ENCODE measurements at places on chromosomes 13 and 19.

- DNase-seq: no peak
Observed at GRCh38 chr19:17406046-17406886, 836 bp upstream of the BST2 start.

DNA sequence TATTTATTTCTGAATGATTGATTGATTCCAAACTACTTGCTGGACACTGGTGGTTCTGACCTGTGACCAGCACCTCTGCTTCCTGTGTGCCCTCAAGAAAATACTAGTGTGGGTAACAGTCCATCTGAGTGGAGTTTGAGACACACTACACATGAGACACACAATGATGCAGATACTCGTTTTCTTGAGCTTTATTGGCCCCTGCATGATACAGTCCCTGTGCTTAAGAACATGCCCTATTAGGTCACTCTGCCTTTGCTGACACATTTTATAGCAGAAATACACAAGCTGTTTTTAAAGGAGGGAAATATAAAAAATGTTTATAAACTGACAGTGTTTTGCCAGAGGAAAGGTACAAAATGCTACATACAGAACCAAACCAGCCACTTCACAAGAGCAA is 126.9 kb downstream of the STK24 start:
- no peak for DNase-seq

- DNase-seq: no peak
Observed at GRCh38 chr13:51995677-51996551, 15.3 kb downstream of the ATP7B start.

DNA sequence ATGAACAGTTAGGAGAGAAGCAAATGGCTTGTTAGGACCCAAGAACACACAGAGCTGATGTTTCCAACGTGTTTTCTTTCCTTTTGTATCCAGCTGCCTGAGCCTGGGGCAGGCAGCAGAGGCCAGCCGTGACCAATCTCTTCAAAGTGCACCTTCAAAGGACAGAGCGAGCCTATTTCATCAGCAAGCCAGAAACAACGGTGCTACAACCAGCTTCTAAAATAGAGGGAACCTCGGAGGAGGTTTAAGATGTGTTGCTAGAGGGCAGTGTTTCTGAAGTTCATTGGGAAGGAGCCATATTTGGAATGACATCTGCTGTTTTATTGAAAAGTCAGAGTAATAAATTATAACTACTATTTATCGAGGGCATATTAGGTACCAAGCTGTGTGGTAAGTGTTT is 56.2 kb upstream of the RFC3 start:
- DNase-seq: no peak

GRCh38 chr19:11652492-11652891 is 55.2 kb downstream of the ZNF627 start:
- DNase-seq: no peak

GRCh38 chr13:57137585-57137984 is 3.1 kb upstream of the PRR20A start:
- no peak for DNase-seq

DNA sequence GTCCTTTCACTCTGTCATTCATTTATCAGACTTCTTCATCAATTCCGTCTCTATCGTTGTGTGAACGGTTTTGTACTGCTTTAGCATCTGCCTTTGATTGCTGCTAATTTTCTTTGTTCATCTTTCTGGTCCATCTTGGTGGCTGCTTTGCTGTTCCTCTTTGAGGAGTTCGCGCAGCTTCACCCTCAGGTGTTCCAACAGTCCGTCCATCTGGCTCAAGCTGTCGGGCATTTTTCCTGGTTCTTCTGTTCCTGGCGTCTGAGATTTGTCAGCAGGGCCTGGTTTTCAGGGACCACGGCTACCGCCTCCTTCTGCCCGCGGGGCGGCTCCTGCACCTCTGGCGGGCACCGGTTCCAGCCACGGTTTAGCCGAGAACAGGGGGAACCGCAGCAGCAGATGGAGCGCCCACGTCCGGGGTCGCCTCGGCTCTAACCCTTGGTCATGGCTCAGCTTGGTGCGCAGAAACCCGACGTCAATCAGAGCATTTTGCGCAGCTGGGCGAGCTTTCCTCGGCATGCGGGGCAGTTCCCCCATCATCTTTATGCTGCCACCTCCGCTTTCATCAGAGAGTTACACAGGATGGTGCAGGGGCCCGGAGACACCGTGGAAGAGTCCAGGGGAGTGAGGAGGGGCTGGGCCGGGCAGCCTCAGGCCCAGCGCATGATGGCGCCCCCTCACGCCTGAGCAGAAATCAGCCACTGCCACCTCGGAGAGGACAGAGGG is 89.5 kb downstream of the ZNF100 start:
- DNase-seq: no peak

GRCh38 chr13:96984051-96984508 is 10.2 kb downstream of the OXGR1 start:
- no peak for DNase-seq

GRCh38 chr13:92717857-92718256 is 508.8 kb upstream of the GPC6 start:
- no peak for DNase-seq

DNA sequence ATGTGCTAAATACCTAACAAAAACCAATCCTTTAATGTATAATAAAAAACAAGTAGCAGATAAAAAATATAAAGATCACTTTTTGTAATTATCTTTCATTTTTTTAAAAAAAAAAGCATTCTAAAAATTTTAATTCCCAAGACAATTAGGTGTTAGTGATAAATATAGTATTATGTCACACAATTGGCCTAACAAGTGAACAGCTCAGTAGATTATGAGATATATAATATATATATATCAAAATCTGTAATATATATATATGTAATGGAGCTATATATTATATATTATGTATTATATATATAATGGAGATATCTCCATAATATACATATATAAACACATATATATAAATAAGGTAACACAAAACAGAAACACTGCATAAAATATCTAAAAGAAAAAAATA is 1531.1 kb upstream of the MIR17HG start:
- DNase-seq: no peak

DNA sequence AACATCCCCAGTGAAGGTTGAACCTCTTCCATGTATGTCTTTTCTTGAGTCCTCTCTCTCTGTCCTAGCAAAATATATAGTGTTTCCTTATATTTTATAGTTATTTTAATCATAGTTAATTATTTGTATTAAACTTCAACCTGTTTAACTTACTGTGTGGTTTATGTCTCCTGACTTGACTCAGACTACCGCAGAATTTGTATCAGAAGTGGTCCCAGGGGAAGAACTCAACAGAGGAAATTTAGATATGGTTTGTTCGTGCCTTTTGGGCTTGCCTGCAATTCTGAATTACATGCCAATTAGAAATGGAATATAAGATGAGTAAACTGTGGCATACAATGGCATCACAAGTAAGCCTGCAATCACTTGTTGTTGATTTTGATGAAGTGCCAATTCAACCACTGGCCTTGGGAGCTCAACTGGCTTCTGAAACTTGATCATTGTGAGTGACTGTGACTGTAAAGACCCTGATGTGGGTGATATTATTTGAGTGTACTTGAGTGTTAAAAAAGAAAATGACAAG is 1459.5 kb upstream of the PCDH20 start:
- no peak for DNase-seq

DNA sequence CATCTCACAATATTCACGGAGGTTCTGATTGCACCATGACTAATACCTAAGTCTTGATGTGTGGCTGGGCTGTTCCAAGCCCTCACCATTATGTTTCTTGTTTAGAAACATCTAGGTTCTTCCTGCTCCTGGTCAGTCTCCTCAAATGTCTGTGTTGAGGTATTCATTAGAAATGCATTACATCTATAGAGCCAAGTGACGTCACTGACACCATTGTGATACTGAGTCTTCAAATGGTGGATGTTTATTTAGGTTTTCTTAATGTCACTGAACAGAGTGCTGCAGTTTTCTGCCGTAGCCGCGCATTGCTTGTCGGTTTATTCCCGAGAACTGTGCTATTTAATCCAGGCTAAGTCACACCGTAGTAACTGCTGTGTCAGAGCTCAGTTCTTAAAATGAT is 142.4 kb upstream of the SPACA7 start:
- DNase-seq: no peak

GRCh38 chr13:44409595-44409994 is 36.0 kb downstream of the SERP2 start:
- DNase-seq: no peak

GRCh38 chr19:18594824-18595373 is 6.3 kb downstream of the REX1BD start:
- DNase-seq: no peak

DNA sequence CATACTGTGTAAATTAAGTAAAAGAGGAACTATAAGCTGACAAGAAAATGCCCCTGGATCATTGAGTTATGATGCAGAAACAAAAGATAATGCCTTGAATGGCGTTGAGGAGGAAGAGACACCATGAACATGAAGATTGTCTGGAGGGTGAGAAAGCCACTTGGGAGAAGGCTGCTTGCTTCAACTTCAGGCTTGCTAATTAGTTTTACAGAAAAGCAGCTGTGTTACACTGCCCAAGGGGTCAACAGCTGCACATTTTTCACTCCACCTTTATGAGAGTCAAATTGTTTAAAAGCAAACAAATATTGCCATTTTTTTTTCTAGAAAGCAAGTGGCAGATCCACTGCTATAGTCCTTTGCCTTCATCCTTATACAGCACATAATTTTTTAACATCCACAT is 35.5 kb upstream of the KLF12 start:
- no peak for DNase-seq

GRCh38 chr13:101144808-101145419 is 271.4 kb downstream of the NALCN start:
- DNase-seq: no peak

- DNase-seq: no peak
Observed at GRCh38 chr13:109256866-109257760, 529.3 kb downstream of the IRS2 start.

DNA sequence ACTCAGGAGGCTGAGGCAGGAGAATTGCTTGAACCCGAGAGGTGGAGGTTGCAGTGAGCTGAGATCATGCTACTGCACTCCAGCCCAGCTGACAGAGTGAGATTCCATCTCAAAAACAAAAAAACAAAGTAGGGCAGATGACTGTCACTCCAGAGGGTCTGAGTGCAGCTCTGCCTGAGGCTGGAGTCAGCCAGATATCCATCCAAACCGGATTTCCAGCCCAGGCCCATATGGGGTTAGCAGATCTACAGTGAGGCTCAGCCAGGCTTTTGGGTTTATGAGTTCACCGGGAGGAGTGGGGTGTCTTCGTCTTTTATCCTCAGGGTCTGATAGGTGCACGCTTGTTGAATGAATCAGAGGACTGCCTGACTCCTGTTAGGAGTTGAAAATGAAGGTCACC is 19.0 kb downstream of the LAMP1 start:
- DNase-seq: no peak

DNA sequence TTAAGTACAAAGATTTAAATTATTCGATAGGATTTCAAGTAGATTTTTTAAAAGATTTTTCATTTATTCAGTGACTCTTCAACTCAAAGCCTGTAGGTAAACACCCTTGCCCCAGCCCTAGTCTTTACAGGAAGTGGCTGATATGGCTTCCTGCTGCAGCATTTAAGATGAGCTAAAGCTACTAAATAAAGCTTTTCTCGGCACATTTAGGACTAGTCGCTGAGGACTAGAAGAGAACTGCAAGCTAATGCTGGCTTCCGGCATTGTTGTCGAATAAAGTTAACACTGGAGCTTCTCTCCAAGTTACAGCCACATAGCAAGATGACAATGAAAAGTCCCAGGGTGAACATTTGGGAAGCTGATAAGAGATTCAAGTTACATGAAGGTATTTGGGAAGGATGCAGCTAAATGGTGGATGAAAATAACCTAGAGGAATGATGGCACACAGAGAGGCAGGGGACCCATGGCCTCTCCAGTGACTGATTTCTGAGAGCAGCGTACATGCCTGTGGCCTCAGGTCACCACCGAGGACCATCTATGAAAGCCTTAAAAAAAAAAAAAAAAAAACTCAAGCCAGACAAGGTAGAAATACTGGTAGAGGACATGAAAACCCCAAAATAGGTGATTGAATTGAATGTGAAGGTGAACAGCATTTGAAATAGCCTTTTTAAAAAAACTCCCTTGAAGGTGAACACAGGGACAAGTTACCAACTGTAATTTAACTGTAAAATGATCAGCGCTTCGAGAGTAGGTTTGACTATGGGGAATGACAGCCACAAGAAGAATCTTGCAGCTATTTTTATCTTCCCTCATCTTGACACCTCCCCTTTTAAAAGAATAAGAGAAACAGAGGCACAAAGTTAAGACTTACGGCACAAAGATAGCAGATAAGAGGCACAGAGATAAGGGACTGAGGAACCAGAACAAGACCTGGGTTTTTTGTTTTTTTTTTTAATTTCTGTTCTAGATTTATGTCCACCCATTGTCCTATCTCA is 155.4 kb downstream of the DCT start:
- DNase-seq: no peak

GRCh38 chr19:41547569-41547968 is 28.4 kb upstream of the CEACAM21 start:
- no peak for DNase-seq

DNA sequence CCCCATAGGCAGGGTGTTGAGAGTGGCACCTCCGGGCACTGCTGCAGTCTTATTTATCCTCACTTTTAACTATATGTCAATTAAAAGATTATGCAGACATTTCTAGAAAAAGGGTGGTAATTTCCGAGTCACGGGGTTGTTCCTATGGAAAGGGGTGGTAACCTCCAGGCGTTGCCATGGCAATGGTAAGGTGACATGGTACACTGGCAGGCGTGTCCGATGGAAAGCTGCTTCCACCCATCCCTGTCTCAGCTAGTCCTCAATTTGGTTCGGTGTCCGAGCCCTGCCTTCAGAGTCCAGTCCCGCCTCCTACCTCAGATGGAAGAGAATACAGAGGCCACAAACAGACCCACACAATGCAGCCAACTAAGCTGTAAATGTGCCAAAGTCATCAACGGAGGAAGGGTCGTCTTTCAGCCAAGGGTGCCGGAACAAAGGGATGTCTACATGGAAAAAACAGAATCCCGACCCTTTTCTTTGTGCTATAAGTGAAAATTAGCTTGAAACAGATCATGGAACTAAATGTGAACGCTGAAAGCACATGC is 72.6 kb upstream of the C13orf46 start:
- DNase-seq: no peak

- DNase-seq: no peak
Observed at GRCh38 chr13:39451301-39451700, 151.7 kb downstream of the LHFPL6 start.

DNA sequence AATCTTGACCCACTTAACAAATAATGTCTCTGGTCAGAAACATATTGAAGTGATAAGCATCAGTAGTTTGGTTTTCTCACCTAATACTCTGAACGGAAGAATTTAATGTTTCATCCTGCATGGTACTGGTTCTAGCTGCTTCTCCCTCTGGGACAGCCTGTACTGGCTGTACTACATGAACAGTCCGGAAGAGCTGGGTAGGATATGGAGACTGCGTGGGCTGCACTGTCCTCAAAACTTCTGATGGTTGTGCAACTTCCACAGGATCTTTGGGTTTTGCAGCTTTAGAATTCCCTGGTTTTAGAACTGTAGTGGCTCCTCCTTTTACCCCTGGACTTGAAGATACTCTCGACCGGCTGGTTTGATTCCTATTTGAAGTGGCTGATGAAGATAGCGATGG is 78.3 kb downstream of the ELF1 start:
- DNase-seq: no peak

DNA sequence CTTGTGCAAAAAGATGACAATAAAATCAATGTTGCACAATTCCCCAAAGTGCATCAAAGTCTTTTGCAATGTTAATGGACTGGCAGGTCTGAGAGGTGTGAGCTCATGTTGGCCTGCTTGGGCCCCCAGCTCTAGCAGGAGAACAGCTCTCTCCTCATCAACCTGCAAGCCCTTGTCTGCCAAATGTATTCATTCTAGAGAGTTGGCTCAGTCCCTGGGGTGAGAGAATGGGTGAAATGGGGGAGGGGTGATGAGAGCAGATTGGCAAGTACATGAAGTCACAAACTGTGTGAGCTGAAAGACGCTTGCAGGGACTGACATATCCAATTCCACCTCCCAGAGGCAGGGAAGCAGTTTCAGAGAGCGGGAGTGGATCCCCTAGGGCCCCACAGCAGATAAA is 465.1 kb upstream of the ZNF507 start:
- DNase-seq: no peak

Measured in activated B cell treated with CpG ODN at 0.5 μM for 24 hours (primary cell).